ENCODE measurements at places on chromosomes 3 and 15. TPM values are rescaled to one million over a fixed set of nuclear protein-coding genes. Genes with fewer than 3 reads are reported as not detected.

The SLC2A2 gene
- not detected for total RNA-seq

The GUCA1C gene
- total RNA-seq: not detected

The PLA2G4D gene
- not detected for total RNA-seq

The ECE2 gene
- not detected for total RNA-seq

The PDCD7 gene
- total RNA-seq: 24.8 TPM

DNA sequence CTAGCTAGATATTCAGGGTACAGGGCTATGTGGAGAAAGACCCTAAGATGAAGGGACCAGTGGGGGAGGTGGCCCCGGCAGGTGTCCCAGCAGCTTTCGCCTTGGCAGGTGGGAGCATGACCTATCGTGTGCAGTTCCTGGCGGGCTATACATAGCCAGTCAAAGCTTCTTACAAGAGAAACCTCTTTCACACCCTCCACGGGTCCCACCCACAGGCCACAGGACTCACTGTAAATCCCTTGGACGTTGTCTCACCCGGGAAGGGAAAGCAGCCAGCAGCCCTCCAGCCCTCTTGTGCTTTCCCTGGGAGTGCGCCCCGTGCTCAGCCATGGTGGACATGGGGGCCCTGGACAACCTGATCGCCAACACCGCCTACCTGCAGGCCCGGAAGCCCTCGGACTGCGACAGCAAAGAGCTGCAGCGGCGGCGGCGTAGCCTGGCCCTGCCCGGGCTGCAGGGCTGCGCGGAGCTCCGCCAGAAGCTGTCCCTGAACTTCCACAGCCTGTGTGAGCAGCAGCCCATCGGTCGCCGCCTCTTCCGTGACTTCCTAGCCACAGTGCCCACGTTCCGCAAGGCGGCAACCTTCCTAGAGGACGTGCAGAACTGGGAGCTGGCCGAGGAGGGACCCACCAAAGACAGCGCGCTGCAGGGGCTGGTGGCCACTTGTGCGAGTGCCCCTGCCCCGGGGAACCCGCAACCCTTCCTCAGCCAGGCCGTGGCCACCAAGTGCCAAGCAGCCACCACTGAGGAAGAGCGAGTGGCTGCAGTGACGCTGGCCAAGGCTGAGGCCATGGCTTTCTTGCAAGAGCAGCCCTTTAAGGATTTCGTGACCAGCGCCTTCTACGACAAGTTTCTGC is 15.0 kb downstream of the GRK7 start:
- no peak for DNase-seq

- DNase-seq: no peak
These were observed 27.6 kb downstream of the MAPKAPK3 start for GRCh38 chr3:50644561-50644960.

DNA sequence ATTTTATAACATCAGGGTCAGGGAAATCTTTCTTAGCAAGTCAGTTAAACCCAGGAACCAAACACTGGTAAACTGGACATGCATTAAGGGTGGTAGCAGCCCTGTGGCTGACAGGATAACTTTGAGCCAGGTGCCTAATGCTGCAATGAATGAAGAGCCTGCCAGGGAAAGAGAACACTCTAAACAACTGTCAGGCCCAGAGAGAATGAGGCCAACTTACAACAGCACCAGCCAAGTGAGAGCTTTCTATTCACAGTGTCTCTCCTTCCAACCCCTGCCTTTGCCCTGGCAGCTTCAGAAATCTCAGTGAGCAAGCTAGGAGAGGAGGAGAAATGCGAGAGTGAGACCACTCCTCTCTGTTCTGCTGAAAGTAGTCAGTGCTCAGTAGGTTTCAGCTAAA is 50.4 kb upstream of the ATP2C1 start:
- DNase-seq: no peak

GRCh38 chr15:33107950-33108349 is 86.6 kb downstream of the FMN1 start:
- DNase-seq: no peak

- no peak for DNase-seq
These were observed 33.6 kb downstream of the NEK10 start for GRCh38 chr3:27335571-27335970.

DNA sequence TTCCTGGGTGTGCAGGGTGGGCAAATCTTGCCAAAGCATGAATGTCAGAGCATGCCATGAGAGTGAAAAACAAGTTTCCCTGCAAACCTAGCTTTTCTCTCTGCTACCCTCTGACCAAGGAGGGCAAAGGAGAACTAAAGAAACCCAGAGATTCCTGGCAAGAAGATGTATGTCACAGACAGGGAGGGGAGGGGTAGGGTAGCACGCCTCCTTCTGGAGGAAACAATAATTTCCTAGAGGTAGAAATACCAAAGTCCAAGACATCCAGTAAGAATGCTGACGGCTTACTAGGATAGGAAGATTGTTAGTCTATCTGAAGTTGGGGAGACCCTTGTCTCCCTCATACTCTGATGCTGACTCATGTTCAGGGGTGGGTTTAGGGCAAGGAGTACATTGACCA is 203.9 kb downstream of the NR1D2 start:
- no peak for DNase-seq

DNA sequence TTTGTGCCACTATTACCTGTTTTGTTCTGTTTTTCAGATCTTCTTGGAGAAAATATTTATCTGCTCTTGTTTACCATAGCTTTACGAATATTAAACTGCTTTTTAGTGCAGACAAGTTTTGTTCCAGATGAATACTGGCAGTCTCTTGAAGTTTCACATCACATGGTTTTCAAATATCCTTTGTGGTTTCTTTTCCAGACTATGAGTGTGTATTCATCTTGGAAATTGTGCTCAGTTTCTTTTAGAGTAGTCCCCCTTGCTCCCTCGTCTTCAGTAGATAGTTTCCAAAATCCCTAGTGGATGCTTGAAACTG is 1.2 kb downstream of the PIGB start:
- DNase-seq: no peak

DNA sequence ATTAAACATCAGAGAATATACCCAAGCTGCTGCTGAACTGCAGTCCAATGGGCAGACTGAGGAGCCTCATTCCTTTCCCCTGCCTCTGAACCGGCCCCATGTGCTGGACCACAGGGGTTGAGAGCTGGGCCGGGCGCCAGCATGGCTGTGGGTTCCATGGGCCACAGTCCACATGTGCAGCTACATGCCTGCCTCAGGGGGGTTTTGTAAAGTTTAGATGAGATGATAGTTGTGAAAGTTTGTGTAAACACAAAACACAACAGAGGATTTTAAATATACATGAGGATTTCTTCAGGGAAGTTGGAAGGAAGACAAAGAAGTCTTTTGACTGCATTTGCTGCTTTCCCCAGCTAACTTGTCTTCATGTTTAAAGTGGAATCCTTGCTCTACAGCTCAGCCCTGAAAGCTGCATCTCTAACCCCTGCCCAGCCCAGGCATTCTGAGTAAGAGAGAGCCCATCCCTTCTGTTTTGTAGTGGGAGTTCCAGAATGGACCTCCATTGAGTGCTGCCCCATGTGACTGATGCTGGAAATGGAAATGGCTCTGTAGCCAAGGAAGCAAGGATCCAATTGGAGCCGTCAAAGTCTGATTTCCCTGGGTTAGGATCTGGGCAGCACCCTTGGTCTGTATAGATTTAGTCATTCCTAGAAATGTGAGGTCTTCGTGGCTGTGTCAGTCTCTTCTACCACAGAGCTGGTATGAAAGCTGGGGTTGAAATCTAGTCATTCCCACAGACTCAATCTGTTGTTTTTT is 17.5 kb downstream of the SLC12A8 start:
- DNase-seq: no peak

- no peak for DNase-seq
These were observed 12.9 kb downstream of the MON1A start for GRCh38 chr3:49916686-49917085.

DNA sequence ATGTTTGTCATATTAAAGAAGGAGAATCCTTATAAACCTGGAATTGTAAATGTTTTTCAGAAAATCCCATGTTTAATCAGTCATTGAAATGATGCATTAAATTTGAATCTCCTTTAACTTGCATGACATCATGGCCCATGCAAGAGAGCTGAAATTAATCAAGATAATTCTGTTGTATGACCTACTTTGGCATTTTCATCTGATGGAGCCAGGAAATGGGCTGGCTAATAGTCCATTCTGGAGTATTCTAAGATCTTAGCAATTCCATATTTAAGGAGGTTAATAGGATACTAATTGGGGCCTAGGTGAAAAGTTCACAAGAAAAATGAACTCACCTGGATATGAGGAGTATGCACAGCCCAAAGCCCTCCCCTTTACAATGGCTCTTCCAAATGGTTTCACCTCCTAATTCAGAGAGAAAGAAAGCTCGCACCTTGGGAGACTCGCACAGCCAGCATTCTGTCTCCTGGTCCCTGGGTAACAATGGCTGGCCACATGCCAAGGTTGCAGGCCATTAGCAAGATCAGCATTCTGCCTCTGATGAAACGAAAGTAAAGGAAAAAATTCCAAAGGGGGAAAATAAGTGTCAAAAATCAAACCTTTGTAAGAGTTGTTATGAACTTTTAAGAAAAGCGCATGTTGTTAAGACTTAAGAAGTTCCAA is 786.4 kb downstream of the MCTP2 start:
- no peak for DNase-seq

- DNase-seq: no peak
These were observed 11.7 kb downstream of the ITGA11 start for GRCh38 chr15:68420186-68420684.

DNA sequence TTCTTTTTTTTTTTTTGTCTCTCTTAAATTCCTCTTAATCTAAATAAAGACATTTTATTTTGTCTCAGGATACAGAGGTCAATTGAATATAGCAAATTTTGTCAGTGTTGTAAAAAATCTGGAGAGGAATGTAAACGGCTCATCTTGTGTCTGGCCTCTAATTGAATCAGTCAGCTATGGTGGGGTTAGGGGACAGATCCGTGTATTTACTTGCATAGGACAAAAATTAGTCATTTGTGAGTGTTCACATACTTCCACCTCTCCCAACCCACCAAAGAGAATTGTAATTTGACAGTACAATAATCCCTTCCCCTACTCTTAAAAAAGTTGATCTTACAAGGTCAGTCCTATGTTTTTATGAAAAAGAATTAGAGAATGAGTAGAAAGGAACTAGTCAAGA is 18.3 kb downstream of the PPARG start:
- DNase-seq: no peak

- DNase-seq: peak; percentile 89
These were observed 162.9 kb downstream of the CHSY1 start for GRCh38 chr15:101088788-101089578.

GRCh38 chr15:30827625-30828303 is 76.0 kb upstream of the FAN1 start:
- no peak for DNase-seq

- DNase-seq: no peak
These were observed 525.2 kb downstream of the CADM2 start for GRCh38 chr3:85483986-85484385.

- DNase-seq: no peak
These were observed 39.6 kb downstream of the VPS13C start for GRCh38 chr15:62020576-62021160.

Data from activated CD4-positive, alpha-beta T cell treated with anti-CD3 and anti-CD28 coated beads for 36 hours (primary cell).